ENCODE measurements at places on chromosomes 1 and 21. TPM values are rescaled to one million over a fixed set of nuclear protein-coding genes. Genes with fewer than 3 reads are reported as not detected.
A peak's percentile ranks its signal among the peaks of the same experiment; 100 is the strongest.

DNA sequence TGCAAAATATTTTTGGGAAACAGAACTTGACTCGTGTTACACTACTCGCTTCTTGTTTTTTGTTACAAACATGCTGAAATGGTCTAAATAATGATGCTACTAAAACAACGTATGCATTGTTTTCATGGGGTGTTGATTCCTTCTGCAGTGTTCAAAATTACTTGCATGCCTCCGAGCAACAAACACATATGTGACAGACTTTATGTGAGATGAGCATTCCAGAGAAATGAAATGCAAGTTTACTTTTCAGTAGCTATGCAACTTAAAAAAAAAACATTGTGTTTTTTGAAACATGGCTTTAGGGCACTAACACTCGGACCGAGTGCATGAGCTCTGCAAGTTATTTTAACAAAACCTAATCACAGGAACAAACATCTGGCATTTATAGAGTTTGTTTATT is 84.8 kb downstream of the CAMTA1 start:
- no peaks in the 10 kb centered on the region for H3K4me1 ChIP-seq
- no peak for DNase-seq
- H3K27me3 ChIP-seq, result no peaks in the 10 kb centered on the region
- H3K4me3 ChIP-seq, result no peak overlapping the region
- no peaks in the 10 kb centered on the region for H3K36me3 ChIP-seq

GRCh38 chr1:151762941-151763921 is at the start of gene MRPL9:
Gene MRPL9 (minus strand): TSS chr1:151763496. CDS start chr1:151763479, 17 bp downstream.
- peak within 1 kb of the TSS; percentile 93 for H3K27ac ChIP-seq
- peak within 1 kb of the TSS; percentile 85 for H3K4me3 ChIP-seq
- H3K36me3 ChIP-seq, result peaks cover 41% of the 10 kb centered on the region
- H3K27me3 ChIP-seq, result no peaks in the 10 kb centered on the region

DNA sequence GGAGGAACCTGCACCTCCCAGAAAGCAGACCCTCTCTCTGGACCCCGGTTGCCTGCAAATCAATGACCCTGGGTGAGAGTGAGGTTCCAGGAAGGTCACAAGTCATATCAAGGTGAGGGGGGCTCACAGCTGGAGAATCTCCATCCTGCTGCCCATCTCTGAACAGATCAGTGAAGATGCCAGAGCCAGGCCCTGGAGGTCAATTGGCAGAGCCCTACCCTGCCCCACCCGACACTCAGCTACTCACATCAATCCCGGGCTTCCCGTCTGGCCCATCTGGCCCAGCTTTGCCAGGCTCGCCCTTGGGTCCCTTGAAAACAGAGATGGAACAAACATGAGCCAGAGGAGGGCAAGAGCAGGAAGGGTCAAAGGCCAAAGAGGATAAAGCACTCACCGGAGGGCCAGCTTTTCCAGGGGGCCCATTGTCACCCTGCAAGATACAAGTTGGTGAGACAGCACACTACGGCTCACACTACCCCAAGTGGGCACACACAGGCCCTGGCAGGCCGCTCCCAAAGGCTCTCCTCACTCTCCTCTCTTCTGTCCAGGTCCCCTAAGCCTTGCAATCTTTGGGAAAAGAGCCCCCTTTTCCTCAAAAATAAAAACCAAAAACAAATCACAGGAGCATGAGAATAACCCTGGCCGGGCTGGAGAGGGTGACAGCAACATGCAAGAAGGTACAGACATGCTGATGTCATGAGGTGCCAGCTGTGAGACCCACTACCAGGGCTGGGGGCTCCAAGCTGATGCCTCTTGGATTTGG is 2.9 kb downstream of the COL9A2 start:
- H3K27ac ChIP-seq, result no peak overlapping the region
- no peak for DNase-seq
- no peak overlapping the region for H3K4me3 ChIP-seq
- H3K4me1 ChIP-seq, result no peaks in the 10 kb centered on the region

- H3K27ac ChIP-seq, result peak overlapping the region; percentile 41
- no peak for DNase-seq
- H3K36me3 ChIP-seq, result no peaks in the 10 kb centered on the region
- no peak overlapping the region for H3K4me3 ChIP-seq
- H3K4me1 ChIP-seq, result peaks cover 63% of the 10 kb centered on the region
These were observed 115.1 kb upstream of the JUN start for GRCh38 chr1:58898739-58899586.

The SYNC gene
- 10.2 TPM for total RNA-seq

The C1orf185 gene
- total RNA-seq, result not detected

The IRF2BP2 gene
- total RNA-seq, result 88.6 TPM

Data from tibial nerve (tissue), 4 donors.